Immature natural killer cell (primary cell): ENCODE measurements at places on chromosomes 3 and 15. TPM values are rescaled to one million over a fixed set of nuclear protein-coding genes. Genes with fewer than 3 reads are reported as not detected.

GRCh38 chr15:77528290-77528967 is 104.3 kb downstream of the LINGO1 start:
- H3K4me1 ChIP-seq: no peaks in the 10 kb centered on the region
- no peaks in the 10 kb centered on the region for H3K27me3 ChIP-seq

DNA sequence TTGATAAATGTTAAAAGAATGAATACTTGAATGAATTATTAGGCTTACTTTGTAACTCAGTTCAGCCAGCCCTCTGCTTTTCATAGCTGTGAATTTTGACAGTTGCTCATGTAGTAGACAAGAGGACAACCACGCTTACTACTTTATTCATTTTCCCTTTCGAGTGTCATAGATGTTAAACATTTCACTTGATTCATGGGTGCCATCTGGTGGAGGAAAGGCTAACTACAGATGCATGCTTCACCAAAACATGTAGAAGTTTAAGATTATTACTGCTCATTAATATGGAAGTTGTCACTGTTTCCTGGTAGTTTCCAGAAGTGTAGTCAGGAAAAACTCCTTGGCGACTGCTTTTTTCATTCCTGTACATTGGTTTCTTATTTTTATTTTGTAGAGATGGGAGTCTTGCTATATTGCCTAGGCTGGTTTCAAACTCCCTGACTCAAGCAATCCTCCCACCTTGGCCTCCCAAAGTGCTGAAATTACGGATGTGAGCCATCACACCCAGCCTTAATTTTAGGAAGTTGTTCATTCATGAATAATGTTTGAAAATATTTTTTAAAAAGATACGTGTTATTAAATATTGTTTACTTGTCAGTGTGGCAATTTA is 163.2 kb downstream of the B3GALNT1 start:
- H3K4me1 ChIP-seq: peaks cover 18% of the 10 kb centered on the region
- peaks cover 3% of the 10 kb centered on the region for H3K36me3 ChIP-seq
- no peak overlapping the region for H3K4me3 ChIP-seq
- no peak overlapping the region for H3K27ac ChIP-seq
- H3K27me3 ChIP-seq: peaks cover 3% of the 10 kb centered on the region
- peak; percentile 65 for DNase-seq

- peak overlapping the region; percentile 93 for H3K4me3 ChIP-seq
- DNase-seq: no peak
- peaks cover 18% of the 10 kb centered on the region for H3K36me3 ChIP-seq
- peak overlapping the region; percentile 96 for H3K27ac ChIP-seq
These were observed 47.8 kb downstream of the OIP5 start for GRCh38 chr15:41284427-41285177.

DNA sequence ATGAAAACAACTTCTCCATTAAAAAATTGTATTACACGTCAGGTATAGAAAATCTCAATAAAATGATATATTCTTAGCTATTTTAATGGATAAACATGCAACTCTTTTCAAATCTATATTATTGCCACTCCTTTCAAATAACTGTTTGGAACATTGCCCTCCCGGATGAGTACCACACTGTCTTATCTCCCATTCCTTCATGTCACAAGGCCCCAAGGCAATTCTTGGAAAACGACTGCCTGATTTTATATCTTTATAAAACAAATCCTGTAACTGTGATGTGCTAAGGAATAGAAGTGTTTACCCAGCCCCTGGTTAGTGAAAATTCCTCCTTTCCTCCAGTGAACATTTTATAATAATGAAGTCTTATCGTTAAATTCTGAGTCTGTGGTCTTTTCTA is 6.2 kb upstream of the ZNF619 start:
- no peaks in the 10 kb centered on the region for H3K4me1 ChIP-seq
- H3K36me3 ChIP-seq: no peaks in the 10 kb centered on the region
- no peak overlapping the region for H3K4me3 ChIP-seq
- no peak for DNase-seq
- no peak overlapping the region for H3K27ac ChIP-seq

Gene ANKDD1A
- 1.5 TPM for polyA plus RNA-seq

GRCh38 chr3:88713233-88713691 is 394.2 kb upstream of the EPHA3 start:
- no peaks in the 10 kb centered on the region for H3K27me3 ChIP-seq
- no peak overlapping the region for H3K27ac ChIP-seq
- H3K4me3 ChIP-seq: no peak overlapping the region
- H3K36me3 ChIP-seq: no peaks in the 10 kb centered on the region
- no peaks in the 10 kb centered on the region for H3K4me1 ChIP-seq
- no peak for DNase-seq

GRCh38 chr15:40280260-40281056 is 2.4 kb downstream of the ANKRD63 start:
- H3K4me3 ChIP-seq: peak overlapping the region; percentile 42
- H3K4me1 ChIP-seq: peaks cover 6% of the 10 kb centered on the region
- H3K36me3 ChIP-seq: no peaks in the 10 kb centered on the region
- no peak for DNase-seq
- H3K27ac ChIP-seq: no peak overlapping the region

Gene VPS39
- 17.0 TPM for polyA plus RNA-seq

DNA sequence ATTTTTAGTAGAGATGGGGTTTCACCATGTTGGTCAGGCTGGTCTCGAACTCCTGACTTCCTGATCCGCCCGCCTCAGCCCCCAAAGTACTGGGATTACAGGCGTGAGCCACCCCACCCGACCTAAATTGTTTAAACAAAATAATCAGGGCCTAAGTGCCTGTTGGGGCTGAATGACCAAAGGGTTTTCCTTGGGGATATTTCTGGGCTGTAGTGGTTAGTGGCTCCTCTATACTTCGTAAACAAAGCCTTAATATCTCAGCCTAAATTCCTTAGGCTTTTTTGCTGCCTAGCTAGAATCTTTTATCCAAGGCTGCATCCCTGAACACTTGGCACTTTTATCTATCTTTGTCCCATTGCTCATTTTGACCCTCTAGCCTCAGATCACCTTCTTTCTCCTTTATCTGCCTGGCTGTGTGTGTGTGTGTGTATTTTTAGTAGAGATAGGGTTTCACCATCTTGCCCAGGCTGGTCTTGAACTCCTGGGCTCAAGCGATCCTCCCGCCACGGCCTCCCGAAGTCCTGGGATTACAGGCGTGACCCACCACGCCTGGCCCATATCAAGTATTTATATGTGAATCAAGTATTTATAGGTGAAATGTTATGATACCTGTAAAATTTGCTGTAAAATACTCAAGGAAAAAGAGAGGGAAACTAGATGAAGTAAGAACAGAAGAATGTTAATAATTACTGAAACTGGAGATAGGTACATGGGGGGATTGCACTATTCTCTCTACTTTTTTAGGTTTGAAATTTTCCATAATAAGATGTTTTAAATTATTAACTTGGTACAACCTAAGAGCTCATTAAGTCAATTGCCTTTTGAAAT is 1.8 kb downstream of the NUSAP1 start:
- H3K36me3 ChIP-seq: no peaks in the 10 kb centered on the region
